Neural progenitor cell (in vitro differentiated cells): ENCODE measurements at places on chromosomes 12 and 14.

DNA sequence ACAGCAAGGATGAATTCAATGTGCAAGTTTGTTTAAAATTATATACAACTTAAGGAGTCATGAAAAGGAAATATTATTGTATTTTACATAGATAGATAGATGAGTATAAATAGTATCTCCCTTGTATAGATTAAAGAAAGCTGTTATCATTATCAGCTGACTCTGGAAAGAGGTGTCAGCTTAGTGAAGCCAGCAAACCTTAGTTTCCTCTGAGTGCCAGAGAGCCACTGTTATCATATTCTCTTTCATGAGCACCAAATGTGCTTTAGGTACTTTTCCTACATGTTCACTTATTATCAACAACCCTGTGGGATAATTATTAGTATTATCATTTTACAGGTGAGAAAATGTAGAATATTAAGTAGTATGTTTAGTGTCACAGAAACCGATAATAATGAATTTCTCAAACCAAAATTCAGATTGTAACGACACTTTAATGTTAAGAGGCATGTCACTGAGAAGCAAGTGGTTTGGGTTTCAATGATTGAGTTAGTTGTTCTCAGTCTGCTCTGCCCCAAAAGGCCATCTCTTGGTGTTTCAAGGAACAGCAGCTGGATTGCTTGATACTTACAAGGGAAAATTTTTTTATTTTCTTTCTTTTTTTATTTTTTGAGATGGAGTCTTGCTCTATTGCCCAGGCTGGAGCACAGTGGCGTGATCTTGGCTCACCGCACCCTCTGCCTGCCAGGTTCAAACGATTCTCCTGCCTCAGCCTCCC is 53.7 kb downstream of the PLEKHA5 start:
- peak; percentile 20 for DNase-seq

GRCh38 chr12:70283232-70283631 is 40.0 kb downstream of the CNOT2 start:
- DNase-seq: no peak

GRCh38 chr14:64745511-64746091 is 41.4 kb downstream of the PLEKHG3 start:
- DNase-seq: peak; percentile 38

GRCh38 chr12:62279058-62279457 is 18.9 kb downstream of the USP15 start:
- DNase-seq: no peak

- DNase-seq: no peak
Measured at GRCh38 chr14:100004392-100004791, 60.8 kb upstream of the EVL start.

- no peak for DNase-seq
Measured at GRCh38 chr12:131796754-131797587, 31.2 kb upstream of the MMP17 start.

DNA sequence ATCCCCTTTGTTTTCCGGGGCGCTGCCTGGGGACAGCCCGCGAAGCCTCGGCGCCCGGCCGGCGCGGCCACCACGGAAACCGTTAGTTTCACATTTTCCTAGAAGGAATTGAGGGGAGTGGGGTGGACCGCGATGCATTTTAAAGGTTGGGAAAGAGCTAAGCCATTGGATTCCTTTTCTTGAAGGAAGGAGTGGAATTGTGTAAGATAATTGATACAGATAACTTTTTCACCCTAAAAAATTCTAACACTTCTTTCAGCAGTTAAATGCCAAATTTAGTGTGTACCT is 137.1 kb downstream of the MON2 start:
- DNase-seq: no peak

DNA sequence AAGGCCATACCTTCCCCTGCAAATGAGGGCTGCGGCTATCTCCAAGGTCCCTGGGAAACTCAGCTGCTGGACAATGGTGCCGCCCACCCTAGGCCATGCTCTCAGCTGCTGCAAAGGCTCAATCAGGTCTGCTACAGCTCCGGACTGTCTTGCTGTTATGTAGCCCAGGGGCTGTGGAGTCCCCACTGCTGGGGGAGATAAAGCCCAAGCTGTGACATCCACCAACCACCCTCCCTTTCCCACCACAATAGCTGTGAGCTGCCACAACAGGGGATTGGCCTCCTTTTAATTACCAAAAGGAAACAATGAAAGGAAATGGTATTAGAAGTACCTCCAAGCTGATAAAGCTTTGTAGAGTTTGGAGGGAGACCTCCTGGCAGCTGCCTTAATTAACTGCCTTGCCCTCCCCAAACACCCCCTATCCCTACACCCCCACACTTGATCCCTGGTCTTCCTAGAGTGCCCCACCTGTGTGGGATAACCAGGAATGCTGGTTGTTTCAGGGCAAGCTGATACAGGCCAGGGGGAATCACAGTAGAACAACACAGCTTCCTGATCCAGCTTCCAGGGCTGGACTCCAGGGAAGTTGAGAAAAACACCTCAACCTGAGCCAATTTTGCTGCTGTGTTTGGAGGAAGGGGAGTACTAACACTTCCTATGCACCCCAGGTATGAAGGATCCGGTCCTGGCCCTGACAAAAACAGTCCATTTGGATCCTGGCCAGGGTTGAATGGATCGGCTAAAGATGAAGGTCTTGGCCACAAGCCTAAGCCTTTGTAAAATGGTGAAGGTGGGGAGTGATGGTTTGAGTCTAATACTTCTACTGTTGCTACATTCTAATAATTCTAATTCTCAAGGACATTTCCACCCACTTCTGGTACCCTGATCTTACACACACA is at the start of gene VWF:
TSS of gene VWF (minus strand) at position 260 of the 899 bp plus-strand sequence. CDS start 1,474 bp downstream, outside the sequence.
- peak; percentile 75 for DNase-seq

- no peak for DNase-seq
Measured at GRCh38 chr14:61705017-61705416, 9.7 kb downstream of the HIF1A start.

DNA sequence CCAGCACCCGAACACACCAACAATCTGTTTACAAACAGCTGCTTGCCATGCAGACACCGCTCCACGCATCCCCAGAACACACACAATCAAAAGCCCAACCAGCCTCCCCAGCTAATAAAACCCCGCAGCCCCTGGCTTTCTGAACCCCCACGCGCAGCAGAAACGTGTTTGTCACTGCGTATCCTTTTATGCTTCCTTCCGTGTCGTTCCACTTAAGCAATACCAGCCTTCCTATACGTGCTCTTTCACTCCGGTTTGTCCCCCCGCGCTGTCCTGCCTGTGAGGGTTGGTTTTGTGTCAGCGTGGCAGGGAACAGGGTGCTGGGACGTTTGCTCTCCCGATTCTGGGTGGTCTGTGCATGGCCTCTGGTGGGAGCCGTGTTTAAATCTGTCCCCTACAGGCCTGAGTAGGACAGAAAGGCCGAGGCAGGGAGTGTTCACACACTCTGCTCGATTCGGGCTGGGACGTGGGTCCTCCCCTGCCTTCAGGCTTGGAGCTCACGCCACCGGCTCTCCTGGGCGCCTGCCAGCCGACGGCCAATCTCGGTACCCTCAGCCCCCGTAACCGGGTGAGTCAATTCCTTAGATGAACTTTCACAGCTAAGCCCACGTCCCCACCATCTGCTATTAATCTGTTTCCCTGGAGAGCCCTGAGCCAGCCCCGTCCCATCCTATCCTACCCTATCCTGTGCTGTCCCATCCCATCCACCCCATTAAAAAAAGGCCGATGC is 60.0 kb downstream of the NOC4L start:
- DNase-seq: no peak

DNA sequence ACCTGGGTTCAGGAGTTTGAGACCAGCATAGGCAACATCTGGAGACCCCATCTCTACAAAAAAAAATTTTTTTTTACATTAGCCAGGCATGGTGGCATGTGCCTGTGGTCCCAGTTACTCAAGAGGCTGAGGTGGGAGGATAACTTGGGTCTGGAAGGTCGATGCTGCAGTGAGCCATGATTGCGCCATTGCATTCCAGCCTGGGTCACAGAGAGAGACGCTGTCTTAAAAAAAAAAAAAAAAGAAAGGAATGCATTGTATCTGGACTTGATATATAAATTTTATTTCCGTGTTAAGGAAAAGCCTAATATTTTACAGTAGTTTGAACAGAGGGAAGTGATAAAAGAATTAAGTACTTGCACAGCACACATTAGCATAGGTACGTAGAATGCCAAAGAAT is 97.2 kb downstream of the ZC3H14 start:
- DNase-seq: no peak

GRCh38 chr14:22002860-22003284 is 329.3 kb upstream of the OR4E1 start:
- DNase-seq: peak; percentile 79

DNA sequence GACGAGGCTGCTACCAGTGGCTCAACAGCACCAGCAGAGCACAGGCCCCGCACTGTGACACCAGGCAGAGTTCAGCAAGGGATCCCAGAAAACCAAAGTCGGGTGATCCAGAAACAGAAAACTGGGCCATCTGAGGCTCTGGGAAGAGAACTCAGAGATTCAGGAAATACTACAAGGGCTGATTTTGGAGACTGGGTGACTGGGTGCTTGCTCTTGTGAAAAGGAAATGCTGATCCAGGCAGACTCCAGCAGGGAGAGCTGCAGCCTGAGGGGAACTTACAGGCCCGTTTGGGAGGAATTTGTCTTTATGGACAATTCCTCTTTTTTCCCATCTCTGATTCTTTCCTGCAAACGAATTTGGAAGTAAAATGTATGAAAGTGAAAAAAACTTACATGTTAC is 28.2 kb downstream of the FOXN3 start:
- peak; percentile 30 for DNase-seq

GRCh38 chr12:94616203-94616729 is 34.1 kb downstream of the TMCC3 start:
- DNase-seq: peak; percentile 22

GRCh38 chr12:109307051-109307450 is 2.0 kb downstream of the FOXN4 start:
- no peak for DNase-seq

GRCh38 chr12:106692896-106693820 is 81.3 kb upstream of the RIC8B start:
- no peak for DNase-seq

GRCh38 chr14:32623300-32624093 is 294.4 kb downstream of the AKAP6 start:
- no peak for DNase-seq

DNA sequence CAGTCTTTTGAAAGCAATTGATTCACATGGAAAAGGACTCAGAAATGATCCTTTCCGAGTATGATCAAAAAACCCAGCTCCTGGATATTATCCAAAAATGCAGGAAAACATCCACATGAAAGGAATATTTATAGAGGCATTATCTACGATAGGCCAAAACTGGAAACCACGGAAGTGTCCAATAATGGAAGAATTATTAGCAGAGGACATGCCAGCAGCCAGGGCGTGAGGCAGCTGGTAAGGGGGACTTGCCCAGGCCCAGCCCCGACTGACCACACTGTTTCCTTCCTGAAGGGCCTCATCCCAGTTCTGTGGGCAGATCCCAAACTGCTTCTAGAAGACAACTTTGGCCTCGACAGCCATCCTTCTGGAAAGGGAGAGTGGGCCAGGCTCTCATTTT is 20.5 kb downstream of the ACTN1 start:
- DNase-seq: no peak

GRCh38 chr14:86072116-86072894 is 542.4 kb downstream of the FLRT2 start:
- no peak for DNase-seq

GRCh38 chr14:48333221-48333920 is 658.0 kb upstream of the MDGA2 start:
- DNase-seq: no peak

DNA sequence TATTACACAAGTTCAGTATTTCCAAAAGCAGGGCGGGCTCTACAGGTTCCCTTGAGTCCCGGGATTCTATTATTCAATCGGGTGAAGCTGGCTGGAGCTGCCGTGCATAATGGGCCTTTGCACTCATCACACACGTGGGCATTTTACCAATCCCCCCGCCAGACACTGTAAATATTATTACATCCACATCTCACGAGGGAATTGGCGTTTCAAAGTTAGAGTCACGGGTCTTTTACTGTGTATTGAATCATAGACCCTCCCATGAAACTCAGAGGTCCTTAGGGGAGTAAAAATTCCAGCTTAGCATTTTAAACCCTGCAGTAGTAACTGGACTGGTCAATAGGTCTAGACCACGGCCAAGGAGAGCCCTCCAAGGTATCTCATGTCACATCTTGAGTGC is 70.3 kb downstream of the MAP1LC3B2 start:
- no peak for DNase-seq
